MV-4-11 (cell line): ENCODE measurements at places on chromosomes 6 and 20.

DNA sequence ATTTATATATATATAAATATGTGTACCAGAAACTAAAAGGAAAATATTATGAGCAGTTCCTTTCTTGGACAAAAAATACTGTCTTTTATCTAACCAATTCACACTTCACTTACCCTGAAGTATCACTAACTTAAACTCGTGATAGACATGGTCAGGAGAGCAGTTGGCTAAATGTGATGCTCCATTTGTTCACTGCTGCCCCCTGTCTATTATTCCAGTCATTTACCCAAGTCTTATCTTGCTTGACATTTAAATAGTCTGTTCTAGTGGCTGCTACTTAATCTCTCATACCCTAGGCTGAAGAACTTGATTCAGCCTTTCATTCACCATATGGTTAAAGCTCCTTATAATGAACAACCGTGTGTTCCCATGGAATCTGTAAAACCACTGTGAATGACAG lies 789.6 kb upstream of the EYS start:
- DNase-seq = peak; percentile 39

DNA sequence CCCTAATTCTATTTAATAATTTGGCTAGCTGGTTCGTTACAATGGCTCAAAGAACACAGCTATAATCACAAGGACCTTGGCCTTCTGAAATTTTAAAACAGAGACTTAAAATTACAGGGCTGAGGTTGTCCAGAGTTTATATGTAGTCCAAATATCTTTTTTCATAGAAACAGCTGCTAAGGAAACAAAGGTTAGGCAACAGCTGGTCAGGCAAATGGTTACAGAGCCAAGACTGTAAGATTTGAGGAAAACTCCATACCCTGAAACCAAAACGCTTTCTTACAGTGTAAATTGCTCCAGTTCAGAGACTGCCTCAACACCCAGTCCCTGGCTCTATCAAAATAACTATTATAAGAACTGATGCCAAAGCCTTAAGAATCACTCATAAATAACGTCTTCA lies 9.7 kb upstream of the ARHGAP18 start:
- DNase-seq = peak; percentile 19

DNA sequence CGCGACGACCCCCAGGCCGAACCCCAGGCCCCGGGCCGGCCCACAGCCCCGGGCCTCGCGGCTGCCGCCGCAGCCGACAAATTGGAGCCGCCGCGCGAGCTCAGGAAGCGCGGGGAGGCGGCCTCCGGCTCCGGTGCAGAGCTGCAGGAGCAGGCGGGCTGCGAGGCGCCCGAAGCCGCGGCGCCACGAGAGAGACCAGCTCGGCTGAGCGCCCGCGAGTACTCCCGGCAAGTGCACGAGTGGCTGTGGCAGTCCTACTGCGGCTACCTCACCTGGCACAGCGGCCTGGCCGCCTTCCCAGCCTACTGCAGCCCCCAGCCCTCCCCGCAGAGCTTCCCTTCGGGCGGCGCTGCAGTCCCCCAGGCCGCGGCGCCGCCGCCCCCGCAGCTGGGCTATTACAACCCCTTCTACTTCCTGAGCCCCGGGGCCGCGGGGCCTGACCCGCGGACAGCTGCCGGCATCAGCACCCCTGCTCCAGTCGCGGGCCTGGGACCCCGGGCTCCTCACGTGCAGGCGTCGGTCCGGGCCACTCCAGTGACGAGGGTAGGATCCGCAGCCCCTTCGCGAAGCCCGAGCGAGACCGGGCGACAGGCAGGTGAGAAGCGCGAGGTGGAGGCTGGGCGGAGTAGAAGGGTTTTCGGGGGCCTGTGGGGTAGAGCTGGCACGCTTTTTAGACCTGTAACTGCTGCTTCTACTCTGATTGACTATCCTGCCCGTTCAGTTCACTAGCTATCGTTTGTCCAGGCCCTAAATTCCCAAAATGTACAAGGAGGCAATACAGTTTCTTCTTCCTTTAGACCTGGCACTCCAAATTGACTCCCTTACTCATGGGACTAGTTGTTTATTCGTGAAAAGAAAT lies 654 bp downstream of the FAM8A1 start:
- DNase-seq = no peak

- peak; percentile 66 for DNase-seq
Observed at GRCh38 chr20:64083378-64083803, 807 bp downstream of the LKAAEAR1 start.

- DNase-seq = no peak
Observed at GRCh38 chr6:105873211-105873704, 212.9 kb upstream of the PRDM1 start.

DNA sequence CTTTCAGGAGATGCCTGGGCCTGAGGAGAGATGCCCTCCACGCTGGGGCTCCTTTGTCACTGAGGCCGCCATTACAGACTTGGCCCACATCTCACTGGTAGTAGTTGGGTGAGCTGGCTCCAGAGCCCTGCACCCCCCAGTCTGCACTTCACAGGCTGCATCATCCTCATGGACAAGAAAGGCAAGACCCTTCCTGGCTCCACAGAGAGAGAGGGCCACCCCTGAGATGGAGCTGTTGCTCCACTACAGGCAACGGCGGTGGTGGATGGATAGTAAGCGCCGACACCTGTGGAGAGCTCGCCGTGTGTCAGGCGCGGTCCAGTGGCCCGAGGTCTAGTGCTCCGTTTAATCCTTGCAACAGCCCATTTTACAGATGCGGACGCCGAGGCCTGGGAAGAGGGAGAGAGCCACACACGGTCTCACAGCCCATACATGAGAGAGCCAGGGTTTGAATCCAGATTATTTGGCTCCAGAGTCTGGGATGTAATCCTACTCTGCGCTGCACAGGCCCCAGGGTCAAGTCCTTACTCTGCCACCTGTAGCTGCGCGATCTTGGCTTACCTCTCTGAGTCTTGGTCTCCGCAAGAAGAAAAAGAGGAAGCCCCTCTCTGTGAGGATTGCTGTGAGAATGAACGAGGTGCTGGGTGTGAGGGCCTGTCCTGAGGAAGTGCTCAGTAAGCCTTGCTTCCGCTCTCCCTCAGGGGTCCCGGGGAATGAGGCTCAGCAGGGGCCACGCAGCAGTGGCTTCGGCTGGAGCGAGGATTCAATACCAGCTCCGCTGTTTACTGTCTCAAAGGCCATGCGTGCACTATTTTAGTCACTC lies 34.5 kb downstream of the SPDEF start:
- DNase-seq = peak; percentile 19

- DNase-seq = no peak
Observed at GRCh38 chr6:26115226-26115625, 28.0 kb downstream of the HFE start.
